ENCODE measurements at places on chromosomes 16 and 17.

DNA sequence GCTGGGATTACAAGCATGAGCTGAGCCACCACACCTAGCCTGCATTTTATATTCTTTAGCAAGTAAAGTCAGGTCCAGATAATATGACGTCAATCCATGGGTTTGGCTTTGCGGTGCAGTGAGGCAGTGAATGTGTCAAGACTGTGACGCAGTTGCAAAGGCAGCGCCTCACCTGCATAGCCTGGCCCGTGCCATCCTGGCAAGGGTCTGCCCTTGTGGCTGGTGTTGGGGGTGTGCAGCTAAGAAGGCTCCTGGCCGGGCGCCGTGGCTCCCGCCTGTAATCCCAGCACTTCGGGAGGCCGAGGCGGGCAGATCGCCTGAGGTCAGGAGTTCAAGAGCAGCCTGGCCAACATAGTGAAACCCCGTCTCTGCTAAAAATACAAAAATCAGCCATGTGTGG, 7.0 kb downstream of the PDF start:
- DNase-seq: no peak

DNA sequence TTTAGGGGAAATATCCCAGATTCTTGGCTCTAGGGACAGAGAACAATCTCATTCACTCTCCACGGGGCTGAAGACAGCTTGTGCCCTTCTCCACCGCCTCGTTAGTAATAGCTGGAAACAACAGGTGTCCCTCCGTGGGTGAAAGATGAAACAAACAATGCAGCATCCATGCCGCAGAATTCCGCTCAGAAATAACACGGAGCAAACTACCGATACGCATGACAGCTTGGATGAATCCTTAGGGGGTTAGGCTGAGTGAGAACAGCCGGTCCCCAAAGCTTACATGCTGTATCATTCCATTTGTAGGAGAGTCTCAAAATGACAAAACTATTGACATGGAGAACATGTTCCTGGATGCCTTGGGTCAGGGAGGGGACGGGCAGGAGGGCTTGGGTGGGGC, 29.4 kb upstream of the CACNG1 start:
- DNase-seq: no peak

DNA sequence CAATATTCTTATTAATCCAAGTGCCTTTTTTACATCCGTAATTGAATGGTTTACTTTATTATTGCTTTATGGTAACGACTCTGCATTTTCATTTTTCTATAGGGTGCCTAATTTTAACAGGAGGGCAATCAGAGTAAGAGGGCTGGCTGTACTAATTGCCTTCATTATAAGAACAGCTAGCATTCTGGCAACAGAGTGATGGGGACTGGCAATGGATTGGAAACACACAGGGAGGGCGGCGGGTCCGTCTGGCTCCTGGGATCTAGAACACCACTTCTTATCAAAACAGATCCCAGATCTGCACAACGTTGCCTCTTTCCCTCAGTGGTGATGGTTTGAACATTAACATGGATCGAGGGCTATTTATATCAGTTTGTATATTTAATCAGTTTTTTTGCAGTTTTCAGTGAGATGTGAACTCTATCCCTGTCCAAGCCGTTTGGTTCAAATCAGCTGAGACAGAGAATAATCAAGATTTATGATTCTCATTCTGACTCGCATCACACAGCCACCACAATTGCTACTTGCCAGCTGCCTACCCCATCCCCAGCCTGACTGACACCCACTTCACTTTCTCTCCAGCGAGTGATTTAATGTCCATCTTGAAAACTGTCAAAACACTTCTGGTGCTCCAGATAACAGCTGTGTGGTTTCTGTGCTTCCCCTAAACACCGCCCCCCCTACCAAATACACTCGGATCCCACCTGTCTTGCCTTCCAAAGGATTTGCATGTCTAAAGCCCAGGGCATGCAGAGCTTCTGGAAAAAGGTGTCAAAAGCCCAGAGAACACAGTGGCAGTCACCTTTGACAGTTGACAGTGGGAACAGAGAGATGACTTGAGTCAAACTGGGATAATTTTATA, 327.9 kb downstream of the HS3ST4 start:
- DNase-seq: no peak

DNA sequence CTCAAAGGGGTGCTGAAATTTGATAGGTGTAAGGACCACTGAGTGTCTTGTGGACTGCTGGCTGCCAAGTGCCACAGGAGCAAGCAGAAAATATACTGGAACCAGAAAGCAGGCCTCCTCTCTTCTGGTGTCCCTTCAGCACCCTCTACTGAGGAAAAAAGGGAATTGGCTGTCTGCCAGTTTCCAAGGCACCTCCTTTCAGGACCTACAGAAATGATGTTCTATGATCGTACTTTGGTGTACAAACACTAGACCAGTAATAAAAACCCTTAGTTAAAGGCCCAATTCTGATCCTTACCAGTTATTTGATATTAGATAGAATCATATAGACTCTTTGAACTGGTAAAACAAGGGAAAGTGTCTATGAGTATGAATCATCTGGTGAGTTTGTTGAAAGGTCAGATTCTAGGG, 35.8 kb upstream of the BCAS3 start:
- DNase-seq: peak; percentile 53

GRCh38 chr17:43324205-43324893, 74.4 kb upstream of the ARL4D start:
- DNase-seq: no peak

GRCh38 chr17:4256952-4257351, 6.8 kb downstream of the ANKFY1 start:
- no peak for DNase-seq

- DNase-seq: no peak
Measured at GRCh38 chr17:78993981-78994671, 14.4 kb upstream of the LGALS3BP start.

DNA sequence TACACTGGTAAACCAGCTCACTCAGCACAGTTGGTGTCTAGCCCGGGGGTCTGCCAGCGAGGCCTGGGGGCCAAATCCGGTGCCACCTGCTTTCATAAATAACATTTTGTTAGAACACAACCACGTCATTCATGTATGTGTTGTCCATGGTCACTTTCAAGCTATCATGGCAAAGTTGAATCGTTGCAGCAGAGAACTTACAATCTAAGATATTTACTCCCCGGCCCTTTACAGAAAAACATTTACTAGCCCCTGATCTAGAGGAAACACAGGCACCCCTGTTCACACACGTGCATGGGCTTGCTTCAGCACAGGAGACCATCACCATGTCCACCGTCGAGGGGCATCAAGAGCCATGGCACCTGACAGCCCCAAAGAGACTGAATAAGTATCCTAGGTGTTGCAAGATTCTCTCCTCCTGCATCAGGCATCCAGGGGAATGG, 111.4 kb upstream of the DNAH9 start:
- DNase-seq: no peak

DNA sequence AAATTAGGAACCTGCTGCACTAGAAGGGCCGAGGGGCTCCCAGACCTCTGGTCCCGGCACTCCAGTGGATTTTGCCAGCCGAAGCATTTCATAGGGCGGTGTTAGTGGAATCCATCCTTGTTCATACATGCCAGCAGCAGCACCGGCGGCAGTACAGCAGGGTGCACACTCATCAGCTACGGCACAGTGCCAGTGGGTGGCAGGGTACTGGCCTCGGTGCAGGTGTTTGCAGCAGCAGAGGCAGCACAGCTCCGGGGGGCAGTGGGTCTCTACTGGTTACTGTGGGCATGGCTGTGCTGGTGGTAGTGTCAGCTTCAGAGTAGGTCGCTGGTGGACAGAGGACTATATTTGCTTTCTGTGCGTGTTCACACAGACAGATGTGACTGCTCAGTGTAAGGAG, 985.7 kb downstream of the CDH8 start:
- DNase-seq: no peak

DNA sequence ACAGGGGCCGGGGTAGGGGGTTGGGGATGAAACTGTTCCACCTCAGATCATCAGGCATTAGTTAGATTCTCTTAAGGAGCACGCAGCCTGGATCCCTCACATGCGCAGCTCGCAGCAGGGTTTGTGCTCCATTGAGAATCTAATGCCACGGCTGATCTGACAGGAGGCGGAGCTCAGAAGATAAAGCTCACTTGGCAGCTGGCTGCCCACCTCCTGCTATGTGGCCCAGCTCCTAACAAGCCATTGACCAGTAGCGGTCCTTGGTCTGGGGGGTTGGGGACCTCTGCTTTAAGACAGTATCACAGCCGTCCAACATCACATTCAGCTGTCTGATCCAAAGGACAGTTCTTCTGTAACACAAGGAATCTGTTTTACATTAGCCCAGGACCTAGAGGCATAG, 62.5 kb downstream of the SLC39A11 start:
- DNase-seq: no peak

GRCh38 chr17:47267354-47267828, 13.8 kb downstream of the ITGB3 start:
- no peak for DNase-seq

GRCh38 chr16:56807011-56807675, 57.9 kb upstream of the SLC12A3 start:
- no peak for DNase-seq

- no peak for DNase-seq
Measured at GRCh38 chr16:84357191-84357651, 11.1 kb upstream of the ATP2C2 start.

GRCh38 chr17:38463451-38463858, 35.2 kb downstream of the ARHGAP23 start:
- no peak for DNase-seq

DNA sequence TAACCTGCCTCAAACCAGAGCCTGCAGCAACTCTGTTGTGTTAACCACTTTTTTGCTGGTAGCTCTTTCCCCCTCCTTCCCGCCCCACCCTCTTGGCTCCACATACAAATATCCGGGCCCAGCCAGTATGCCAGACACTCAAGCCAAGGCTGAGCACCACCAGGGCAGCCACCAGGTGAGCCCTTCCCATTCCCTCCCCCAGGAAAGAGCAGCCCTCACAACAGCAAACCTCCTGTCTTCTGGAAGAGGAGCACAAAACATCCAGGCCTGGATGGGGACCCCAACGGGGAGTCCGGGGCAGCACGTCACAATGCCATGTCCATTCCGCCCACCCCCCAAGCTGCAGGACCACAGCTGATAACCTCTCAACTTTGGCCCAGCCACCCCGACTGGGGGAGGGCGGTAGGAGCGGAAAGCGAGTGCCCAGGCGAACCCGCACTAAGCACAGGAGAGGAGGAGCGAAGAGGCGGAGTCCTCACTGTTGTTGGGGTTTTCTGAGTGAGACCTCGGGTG, 757 bp downstream of the ORMDL3 start:
- DNase-seq: peak; percentile 41

GRCh38 chr17:57879437-57880085, 29.7 kb upstream of the MRPS23 start:
- DNase-seq: peak; percentile 55

- no peak for DNase-seq
Measured at GRCh38 chr17:16455997-16456741, 35.8 kb downstream of the LRRC75A start.

DNA sequence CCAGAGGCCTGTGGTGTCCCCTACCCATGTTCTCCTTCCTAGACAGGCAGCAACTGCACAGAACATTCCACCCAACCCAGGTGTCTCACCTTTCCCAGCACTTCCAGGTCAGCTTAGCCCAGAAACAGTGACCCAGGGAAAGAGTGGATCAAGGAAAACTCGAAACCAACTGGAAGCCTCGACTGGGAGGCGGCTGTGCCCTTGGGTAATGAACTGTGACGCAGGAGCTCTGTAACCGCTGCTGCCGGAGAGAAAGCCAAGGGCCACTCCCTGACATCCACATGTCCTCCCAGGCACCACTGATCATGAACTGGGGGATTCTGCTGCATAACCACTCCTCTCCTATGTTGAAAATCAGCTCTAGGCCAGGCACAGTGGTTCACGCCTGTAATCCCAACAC, 34.4 kb downstream of the WDR59 start:
- DNase-seq: peak; percentile 20

DNA sequence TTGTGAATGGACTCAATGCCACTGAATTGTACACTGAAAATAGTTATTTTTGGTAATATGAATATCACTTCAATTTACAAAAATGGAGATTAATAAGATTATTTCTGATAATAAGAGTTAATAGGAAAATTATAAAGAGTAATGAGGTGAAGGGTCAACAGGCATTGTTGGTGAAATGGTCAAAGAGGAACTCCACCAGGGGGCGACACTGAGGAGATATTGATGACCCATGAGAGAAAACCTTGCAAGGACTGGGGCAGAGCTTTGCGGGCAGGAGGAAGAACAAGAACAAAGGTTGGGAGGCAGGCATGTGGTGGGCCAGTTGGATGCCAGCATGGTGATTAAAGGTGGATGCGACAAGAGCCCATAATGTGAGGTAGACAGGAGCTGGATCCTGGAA, 74.0 kb upstream of the XYLT1 start:
- no peak for DNase-seq

DNA sequence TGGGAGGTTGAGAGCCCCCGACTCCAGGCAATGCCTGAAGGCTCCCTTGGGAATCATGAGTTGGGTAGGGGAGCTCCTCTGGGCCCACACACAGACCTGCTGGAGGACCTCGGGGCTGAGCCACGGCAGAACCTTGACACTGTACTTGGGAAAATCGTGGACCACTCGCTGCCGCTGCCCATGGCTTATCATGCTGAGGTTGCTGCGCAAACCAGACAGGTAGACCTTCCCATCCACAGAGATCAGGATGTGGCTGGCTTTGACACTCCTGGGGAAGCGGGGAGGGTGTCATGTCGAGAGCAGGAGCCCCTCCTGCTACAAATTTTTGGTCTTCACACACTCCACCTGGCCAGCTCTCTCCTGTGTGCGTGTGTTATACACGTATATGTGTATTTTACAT, 7.2 kb upstream of the LIMD2 start:
- DNase-seq: no peak

- no peak for DNase-seq
Measured at GRCh38 chr16:67571981-67572431, 9.7 kb downstream of the CTCF start.

GRCh38 chr17:73867056-73867455, 222.8 kb upstream of the SDK2 start:
- no peak for DNase-seq

DNA sequence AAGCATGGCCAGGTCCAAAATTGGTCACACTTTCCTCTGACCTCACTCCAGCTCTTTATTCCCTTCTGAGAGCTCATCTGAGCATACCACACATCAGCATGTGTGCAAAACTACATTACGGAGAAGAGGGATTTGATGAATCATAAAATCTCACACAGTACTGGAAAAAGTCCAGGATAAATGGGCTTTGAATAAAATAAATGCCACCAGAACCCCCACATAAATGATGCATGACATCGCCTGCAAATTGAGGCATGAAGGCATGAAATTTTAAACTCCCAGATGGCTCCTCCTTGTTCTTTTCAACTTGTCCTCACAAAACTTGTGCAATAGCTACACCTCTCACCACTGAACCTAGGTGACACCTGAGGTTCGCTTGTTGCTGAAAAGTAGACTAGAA, 439.5 kb downstream of the CA10 start:
- no peak for DNase-seq
